ENCODE measurements at places on chromosomes 5 and 9.

- no peak for DNase-seq
These were observed 18.1 kb downstream of the IRF1 start for GRCh38 chr5:132472431-132472830.

DNA sequence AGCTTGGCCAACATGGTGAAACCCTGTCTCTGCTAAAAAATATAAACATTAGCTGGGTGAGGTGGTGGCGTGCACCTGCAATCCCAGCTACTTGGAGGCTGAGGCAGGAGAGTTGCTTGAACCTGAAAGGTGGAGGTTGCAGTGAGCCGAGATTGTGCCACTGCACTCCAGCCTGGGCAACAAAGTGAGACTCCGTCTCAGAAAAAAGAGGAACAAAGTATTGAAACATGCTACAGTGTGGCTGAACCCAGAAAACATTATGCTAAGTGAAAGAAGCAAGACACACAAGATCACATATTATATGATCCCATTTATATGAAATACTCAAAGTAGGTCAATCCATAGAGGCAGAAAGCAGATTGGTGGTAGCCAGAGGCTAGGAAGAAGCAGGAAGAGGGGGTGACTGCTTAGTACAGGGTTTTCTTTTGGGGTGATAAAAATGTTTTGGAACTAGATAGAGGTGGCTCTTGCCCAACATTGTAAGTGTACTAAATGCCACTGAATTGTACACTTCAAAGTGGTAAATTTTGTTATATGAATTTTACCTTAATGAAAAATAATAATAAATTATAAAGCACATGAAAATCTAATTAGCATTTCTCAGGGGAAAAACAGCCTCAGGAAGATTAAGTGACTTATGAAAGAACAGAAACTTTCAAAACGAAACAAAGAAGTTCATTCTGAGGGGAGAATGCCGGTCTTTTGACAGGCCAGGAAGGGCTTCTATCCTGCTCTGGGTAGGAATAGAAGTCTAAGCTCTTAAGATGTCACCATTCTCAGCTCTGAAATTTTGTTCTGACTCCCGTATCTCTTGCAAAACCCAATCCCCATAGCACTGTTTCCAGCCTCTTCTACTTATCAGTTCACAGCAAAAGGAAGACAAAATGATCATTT is 161.1 kb upstream of the TBCA start:
- DNase-seq = no peak

DNA sequence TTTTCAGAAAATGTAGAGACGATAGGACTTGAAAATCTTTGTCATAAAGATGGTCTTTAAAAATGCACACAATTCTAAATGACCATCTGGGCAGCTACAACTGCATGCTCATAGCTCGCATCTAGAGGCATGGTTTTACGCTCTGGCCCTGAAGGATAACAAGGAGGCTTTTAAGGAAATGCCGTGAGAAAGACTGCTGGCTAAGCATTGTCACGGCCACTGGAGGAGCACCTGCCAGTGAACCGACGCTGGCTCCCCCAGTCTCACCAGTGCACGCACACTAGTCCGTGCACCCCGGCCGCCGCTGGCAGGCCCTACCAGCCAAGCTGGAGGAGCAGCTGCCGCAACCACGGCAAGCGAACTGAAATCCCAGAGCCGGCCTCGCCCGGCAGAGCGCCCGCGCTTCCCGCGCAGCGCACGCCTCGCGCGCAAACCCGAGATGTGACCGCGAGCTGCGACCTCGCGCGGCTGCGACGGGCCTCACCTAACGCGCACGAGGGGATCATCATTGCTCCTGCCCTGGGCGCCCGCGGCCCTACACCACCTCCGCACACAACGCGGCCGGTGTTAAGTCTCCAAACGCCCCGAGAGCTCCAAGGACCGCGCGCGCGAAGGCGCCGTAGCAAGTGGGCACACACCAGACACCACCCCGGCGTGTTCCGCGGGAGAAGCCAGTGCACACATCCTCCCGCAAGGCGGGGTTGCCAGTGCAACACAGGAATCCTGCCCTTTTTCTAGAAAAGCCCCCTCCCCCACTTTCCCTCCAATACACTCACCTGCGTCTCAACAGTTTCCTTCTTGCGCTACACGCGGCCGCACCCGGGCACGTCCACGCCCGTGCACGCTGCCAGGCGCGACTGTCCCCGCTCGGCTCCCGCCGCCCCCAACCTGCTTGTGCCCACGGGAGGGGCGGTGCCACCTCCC is 5.3 kb downstream of the ELAVL2 start:
- no peak for DNase-seq

DNA sequence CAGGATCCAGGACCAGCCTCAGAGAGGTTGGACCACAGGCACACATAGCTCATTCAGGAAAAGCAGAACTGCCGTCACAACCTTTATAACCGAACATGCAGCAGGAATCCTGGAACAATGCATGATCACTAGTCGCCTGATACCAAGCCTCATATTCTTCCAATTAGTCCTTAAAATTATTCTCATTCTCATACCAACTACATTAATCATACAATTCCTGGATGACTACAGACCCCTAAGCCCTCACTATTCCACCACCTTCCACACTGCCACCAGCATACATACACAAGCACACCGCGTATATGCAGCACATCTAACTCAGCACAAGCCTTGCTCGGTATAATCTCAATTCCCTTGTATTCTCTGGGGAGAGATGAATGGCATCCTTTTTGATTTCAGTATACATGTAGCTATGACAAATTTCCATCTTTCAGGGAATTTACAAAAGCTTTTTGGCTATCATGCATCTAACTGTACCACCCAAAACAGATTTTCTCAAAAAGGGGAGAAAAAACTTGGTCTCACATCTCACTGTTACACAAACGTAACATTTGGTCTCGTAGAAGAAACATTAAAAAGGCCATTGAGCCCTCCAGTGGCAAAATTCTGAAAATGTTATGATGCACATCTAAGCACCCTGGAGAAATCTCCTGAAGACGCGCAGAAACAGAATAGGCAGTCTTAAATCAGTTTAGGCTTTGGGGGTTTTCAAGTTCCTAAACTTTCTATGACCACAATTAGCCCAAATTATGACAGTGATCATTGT is 46.2 kb downstream of the MCTP1 start:
- no peak for DNase-seq

Measured in GM04504 (cell line).